Stimulated activated CD4-positive, alpha-beta T cell treated with anti-CD3 and anti-CD28 coated beads, Interleukin-1b, Interleukin-23, amount 100 ng/mL, for 4 hours (primary cell): ENCODE measurements at places on chromosomes 12 and 14.

DNA sequence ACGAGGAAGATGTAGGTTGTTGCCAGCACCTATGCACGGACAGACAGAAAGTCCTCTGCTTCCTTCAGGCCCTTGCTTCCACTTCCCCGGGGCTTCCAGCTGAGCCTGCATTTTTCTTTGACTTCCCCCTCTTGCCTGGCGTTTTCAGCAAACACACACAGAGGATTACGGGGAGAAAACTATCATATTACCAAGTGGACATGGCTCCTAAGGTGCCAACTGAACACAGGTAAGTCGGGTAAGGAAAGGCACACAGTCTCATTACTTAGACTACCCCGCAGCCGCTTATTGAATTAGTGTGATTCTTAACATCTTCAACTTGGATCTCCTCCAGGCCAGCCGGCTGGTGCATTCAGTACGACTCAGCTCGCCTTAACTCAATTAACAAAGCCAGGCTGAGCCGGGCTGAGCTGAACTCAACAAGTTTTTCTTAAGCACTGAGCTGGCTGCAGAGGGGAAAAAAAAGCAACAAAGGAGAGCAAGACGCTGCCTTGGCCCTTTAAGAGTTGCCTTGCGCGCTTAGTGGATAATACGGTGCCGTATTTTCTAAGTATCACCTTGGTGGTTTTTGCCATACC lies 19.2 kb upstream of the MAP1LC3B2 start:
- DNase-seq: no peak

- no peak for DNase-seq
These were observed 6.8 kb upstream of the OTUB2 start for GRCh38 chr14:94019329-94019728.

- DNase-seq: no peak
These were observed 88.3 kb downstream of the FIGNL2 start for GRCh38 chr12:51760231-51760630.

GRCh38 chr12:85951823-85952222 lies 77.7 kb downstream of the NTS start:
- no peak for DNase-seq

- peak; percentile 68 for DNase-seq
These were observed 532 bp downstream of the FKBP11 start for GRCh38 chr12:48924617-48925303.

- no peak for DNase-seq
These were observed 133.8 kb upstream of the TBX3 start for GRCh38 chr12:114817571-114818425.

- DNase-seq: no peak
These were observed 86.5 kb downstream of the PDZRN4 start for GRCh38 chr12:41274643-41275042.

- no peak for DNase-seq
These were observed 13.7 kb downstream of the TRMT61A start for GRCh38 chr14:103542605-103543088.

DNA sequence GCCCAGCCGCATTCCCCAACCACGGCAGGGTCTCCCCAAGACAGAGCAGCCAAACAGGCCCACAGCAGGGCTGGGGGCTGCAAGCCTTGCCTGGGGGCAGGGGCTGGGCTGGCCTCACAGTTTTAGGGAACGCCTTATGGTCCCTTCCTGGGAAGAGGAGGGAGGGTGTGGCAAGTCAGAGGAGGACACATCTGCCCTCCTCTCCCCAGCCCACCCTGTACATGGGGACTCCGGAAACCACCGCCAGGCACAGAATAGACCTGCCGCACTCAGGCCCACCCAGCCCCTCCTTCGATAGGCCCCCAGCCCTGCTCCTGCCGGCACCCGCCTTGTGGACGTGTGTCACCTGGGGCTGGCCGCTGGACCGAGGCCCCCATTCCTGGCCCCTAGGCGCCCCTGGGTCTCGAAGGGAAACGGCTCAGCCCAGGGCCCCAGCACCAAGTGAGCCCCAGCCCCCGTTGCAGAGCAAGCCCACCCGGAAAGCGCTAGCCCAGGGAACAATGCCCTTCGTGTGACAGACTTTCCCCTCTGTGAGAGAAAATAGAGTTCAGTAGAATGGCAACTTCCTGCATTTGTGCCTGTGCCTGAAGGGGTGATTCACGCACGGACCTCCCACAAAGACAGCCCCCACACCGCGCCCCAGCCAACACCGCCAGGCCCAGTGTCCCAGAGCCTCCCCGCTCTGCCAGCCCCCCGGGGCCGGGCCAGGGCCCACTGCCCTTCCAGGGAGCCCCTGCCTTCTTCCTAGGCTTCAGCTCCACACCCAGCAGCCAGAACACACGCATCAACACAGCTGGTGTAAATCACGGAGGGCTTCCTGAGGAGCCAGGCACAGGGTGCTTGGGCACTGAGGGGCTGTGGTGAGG lies 12.0 kb upstream of the NUDT14 start:
- DNase-seq: no peak

DNA sequence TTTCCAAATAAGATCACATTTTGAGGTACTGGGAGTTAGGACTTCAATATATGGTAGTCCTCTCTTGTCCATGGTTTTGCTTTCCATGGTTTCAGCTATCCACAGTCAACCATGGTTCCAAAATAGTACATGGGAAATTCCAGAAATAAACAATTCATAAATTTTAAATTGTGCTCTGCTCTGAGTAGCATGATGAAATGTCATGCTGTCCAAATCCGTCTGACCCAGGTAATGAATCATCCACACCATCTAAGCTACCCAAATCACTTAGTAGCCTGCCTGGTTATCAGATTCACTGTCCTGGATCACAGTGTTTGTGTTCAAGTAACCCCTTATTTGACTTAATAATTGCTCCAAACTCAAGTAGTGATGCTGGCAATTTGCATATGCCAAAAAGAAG lies 197.9 kb downstream of the TMTC3 start:
- DNase-seq: no peak

DNA sequence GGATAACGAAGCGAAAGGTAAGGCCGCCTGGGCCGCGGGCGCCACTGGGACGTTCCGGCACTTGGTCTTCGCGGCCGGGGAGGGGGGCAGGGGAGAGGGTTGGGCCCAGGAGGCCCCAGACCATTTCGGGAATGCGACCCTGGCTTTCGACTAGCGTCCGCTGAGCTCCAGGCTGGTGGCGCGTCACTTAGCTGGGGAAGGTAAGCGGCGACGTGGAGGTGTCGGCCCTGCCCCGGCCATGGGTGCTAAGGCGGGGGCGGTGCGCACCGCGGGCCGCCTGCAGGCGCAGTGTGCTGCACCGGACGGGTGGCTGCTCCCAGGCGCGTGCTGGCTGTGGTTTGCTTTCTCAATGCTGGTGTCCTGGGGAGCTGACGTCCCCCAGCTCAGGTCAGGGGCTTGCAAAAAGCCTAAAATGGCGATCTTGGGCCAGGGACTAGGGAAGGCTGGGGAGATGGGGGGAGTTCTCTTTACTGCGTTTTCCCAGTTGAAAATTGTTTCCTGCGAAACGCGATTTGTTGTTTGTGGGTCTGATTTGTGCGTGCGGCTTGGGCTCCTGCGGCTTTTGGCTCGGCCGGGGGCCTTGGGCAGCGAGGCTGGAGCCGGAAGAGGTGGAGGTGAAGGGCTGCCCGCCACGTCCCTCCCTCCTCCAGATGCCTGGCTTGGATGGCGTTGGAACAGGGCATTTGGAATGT lies 1.2 kb downstream of the HOXC10 start:
- no peak for DNase-seq

DNA sequence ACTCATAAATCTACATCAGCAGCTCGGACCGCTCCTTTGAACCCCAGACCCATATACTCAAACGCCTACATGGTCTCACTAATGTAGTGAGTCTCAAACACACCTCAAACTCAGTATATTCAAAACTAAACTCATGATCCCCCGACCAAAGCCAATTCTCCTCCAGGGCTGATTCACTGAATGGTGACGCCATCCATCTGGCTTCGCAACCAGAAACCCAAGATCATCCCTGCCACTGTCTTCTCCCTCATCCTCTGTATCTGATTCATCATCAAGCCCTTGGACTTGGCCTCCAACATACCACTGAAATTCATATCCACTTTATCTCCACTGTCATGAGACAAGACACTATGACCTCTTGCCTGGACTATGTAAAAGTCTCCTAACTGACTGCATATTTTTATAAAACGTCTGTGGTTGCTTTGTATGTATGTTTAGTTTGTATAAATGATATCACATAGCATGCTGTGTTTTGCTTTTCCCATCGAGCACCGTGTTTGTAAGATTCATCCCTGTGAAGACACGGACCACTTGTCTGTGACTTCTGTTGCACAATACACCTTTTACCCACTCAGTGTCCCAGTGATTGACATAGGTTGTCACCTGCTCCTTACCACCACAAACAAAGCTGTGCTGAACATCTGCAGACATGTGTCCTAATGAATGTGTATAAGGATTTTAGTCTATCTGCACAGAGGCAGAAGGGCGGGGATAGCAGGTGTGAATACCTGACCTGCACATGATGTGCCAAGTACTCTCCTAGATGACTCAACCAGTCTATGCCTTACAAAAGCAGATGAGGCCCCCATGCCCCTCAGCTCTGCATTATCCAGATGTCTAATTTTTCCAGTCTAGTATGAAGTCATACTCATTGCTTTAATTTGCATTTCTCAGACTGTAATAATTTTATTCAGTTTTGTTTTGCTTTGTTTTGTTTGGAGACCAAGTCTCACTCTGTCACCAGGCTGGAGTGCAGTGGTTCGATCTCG lies 76.9 kb downstream of the VWF start:
- no peak for DNase-seq

- no peak for DNase-seq
These were observed 160.6 kb downstream of the ANO4 start for GRCh38 chr12:100955139-100955538.

- DNase-seq: peak; percentile 42
These were observed 120.1 kb upstream of the MAX start for GRCh38 chr14:65222440-65222858.

GRCh38 chr12:94586589-94587259 lies 63.6 kb downstream of the TMCC3 start:
- no peak for DNase-seq

GRCh38 chr12:3770891-3771290 lies 18.0 kb upstream of the CRACR2A start:
- no peak for DNase-seq

- DNase-seq: no peak
These were observed 458 bp downstream of the SSPN start for GRCh38 chr12:26195641-26196420.

DNA sequence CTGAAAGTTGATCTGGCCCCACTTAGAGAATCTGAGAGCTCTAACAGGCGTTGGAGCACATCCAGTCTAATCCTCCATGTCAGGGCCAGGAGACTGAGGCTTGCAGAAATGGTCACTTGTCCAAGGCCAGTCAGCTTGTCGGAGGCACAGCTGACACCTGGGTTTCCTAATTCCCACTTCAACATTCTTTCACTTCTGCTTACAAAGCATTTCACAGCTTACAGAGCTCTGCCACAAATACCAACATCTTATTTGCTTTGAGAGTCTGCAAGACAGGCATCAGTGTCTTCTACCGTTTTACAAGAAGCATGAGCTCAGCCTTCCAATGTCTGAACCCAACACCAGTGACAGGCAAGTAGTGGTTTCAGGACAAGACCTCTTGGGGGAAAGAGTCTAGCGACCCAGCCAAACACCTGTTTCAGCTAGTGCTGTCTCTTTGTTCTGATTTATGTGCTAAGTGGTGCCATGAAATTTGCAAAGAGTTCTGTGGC lies 31.8 kb downstream of the ISCA2 start:
- no peak for DNase-seq

DNA sequence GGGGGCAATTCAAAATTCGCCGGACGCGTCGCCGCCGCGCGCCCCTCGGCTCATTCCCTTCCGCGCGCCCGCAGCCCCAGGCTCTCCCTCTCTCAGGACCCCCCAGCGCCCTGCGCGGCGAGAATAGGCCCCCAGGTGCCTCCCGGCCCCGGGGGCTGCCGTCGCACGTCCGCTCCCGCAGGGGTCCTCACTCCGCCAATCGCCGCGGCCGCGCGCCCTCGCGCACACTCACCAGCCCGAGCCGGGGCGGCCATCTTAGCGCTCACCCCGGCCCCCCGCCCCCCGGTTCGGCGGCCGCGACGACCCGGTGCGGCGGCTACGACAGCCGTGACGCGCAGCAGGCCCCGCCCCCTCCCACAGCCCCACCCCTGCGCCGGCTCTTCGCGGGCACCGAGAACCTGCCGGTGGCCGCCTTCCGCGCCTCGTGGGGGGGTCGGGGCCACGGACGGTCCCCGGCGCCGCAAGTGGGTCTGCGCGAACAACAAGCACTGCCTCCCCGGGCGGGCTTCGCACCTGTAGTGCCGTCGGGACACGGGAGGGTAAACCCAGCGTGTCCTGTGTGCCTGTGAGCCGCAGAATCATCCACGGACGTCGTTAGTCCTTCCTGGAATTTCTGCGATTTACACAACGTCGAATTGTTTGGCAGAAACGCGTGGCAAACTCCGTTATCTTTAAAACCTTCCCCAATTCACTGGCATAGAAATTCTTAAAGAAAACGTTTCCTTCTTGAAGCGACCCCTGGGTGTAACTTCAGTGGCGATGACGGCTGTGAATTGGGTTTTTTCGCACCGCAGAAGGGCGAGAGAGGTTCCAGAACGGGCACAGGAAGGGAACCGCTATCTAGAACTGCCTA lies 2.5 kb downstream of the USP44 start:
- DNase-seq: peak; percentile 60

DNA sequence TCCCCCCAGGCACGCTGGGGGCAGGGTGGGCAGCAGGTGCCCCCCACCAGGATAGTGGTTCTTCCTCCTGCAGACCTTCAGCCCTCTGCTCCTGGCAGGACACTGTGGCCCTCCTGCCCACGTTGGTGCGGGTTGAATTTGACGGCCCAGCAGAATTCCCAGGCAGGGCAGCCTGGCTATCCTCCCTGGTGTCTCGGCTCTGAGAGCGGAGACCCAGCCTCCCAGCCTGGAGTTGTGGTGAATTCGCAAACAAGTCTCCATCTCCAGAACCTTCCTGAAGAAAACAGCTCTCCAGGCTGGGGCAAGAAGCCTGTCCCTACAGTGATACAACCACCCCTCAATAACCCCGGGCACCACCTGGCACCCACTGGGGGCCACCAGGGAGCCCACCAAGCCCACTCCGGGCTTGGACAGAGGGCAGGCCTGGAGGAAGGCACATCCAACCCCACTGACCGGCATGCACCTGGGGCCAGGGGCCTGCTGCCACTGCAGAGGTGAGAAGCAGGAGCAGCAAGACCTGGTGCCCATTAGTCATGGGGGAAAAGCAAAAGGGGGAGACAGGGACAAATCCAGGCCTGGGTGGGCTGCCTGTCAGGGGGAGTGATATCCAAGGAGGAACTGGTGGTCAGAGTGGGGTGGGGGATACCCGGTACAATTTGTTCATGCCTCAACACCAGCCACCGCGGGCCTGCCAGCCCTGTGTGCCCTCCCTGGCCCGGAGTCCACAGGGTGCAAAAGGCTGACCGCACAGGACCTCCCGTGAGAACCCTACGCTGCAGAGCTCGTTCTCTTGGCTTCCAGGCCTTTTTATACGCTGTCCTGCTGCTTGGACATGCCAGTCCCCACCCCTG lies 3.6 kb downstream of the ANKRD9 start:
- no peak for DNase-seq

DNA sequence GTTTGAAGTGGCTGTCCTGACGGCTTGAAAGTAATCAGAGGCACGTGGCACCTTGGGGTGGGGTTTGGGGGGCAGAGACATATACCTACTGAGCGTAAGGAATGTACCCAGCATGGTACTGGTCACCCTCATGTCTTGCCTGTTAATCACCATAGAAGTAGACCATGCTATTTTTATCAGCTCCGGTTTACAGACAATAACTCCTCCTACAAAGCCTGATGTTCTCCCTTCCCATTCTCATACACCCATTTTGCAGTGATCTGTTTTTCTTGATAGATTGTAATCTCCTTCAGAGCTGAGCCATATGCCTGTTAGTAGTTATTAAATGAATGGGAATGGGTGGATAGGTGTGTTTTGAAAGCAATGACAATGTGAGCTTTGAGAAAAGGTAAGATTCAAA lies 10.5 kb downstream of the EVL start:
- no peak for DNase-seq
